ENCODE measurements at places on chromosomes 11 and 22.
A peak's percentile ranks its signal among the peaks of the same experiment; 100 is the strongest.

GRCh38 chr22:37519268-37520195, at the start of gene CARD10:
Gene CARD10, minus strand, starts transcription at chr22:37519415. Its CDS starts 215 bp downstream, at chr22:37519200.
- peak; percentile 56 for DNase-seq

GRCh38 chr11:69058511-69059270, 10.0 kb downstream of the TPCN2 start:
- no peak for DNase-seq

- DNase-seq = peak; percentile 95
Observed at GRCh38 chr22:50507421-50507990, at the start of gene LMF2. Gene LMF2, minus strand, starts transcription at chr22:50507702. Its CDS starts 27 bp downstream, at chr22:50507675.

DNA sequence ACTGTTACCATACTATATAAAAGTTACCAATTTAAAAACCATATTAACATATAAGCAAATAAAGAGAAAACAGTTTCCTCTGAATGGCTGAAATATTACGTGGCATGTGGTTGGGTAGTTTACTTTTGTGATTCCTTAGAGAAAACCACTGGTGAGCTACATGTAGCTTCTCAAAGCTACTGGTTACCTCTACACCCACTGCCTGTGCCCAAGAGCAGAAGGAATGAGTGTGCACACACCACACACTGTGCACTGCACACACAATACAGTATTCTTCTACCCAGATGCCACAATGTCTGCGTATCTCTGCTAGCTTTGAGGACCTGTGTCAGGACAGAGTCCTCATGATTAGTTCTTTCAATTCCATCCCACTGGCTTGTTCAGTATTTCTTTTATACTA, 25.5 kb upstream of the YPEL1 start:
- no peak for DNase-seq

DNA sequence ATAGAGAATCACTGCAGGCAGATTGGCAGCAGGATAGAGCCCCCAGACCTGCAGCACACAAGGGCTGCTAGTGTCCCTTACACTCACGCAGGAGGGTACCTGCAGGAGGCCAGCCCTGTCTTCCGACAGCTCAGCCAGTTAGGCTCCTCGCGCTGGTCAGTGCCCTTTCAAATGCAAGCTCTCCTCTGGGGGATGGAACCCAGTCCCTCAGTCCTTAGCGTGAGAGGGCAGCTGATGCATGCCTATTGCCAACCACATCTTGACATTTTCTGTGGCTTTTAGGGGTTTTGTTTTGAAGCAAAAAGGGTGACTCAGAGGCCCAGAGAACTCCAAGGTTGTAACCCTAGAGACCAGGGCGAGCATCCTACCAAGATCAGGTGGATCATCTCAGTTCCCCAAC, 40.0 kb downstream of the WNT11 start:
- peak; percentile 28 for DNase-seq

DNA sequence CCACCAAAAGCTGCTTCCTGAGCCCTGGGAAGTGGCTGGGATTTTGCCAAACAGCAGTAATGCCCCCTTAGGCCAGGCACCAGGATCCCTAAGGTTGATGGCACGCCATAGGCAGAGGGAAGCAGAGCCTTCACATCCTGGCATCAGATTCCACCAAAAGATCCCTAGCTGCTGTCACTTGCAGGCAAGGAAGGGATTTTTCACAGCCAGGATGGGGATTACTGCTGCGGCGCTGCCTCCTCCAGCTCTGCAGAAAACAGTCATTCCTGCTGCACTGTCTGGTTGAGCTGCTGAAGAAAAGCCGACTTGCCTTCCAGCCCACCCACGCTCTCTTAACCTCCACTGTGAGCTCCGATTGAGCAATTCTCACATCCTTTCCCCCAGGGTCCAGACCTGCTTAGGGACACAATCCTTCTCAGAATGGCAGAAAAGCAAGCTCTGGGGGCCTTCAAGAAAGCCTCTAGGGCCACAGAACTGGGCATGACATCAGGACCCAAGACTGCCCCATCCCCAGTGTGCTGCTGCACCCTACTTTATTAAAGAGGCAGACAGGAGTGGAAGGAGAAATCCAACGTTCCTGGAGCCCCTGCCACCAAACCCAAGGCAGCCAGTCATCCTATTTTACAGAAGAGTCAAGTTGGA, 19.9 kb downstream of the SYN3 start:
- DNase-seq = no peak

DNA sequence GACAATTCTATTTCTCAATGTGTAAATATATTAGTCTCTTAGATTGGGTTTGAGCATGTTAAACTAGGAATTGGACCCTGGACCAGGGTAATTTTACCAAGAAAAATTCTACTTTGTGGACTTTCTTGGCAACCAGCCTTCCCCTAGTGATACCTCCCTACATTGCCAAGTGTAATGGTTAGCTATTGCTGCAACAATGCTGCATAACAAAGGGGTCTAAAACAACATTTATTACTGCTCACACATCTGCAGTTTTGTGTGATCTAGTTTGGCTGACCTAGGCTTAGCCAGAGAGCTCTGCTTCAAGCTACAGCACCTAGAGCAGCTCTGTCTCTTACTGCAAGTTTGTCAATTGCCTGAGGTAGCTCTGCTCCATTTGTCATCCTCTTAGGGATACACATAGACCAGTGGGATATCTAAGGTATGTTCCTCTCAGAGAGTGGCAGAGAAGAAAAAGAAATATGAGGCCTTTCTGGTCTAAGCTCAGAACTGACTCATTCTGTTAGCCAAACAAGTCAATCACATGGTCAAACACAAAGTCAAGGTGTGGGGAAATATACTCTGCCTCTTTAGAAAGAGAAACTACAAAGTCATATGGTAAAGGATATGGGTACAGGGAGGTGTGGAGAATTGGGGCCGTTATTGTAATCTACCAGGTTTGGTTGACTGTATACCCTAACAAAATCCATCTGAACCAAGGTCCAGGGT, 2.0 kb upstream of the LAYN start:
- DNase-seq = peak; percentile 78

- no peak for DNase-seq
Observed at GRCh38 chr11:134822897-134823296, 410.9 kb upstream of the B3GAT1 start.

- no peak for DNase-seq
Observed at GRCh38 chr11:102513869-102514268, 16.7 kb downstream of the MMP7 start.

DNA sequence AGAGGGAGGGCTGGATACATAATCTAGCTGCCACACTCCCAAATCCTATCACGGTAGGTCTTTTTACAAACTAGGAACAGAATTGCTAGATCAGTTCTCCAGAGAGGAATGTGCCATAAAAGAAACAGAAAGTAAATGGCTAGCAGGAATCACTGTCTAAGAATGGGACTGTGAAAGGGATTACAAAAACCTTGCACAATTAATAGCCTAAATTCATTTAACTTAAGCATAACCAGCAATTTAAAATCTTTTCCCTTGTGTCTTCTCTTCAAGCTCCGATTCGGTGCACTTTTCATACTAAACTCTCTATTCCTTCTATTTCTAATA, 35.2 kb downstream of the APOL5 start:
- DNase-seq = no peak

DNA sequence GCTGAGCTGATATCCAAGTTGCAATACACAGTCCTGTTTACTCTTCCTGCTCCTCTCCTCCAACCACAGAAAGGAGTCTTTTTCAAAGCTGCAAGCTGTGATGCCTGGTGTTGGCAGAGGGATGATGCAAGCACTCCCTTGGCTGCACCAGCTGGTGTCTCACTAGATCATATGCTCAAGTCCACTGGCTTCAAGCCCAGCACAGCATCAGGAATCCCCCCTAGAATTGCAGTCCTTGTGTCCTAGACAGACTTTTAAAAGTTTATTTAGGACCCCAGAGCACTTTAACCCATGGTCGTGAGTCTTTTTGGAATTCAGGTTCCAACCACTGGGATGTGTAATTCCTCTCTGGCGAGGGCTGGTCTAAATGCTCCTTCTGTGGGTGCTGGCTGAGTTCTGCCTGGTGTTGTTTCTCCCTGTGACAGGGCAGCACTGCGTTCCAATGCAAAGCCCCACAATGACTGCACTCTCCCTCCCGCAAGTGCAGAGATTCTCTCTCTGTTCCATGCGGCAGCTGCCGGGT, 1.9 kb upstream of the HEPN1 start:
- peak; percentile 29 for DNase-seq

GRCh38 chr22:31345331-31346254, 553 bp downstream of the PATZ1 start:
- peak; percentile 88 for DNase-seq

GRCh38 chr11:28860893-28861292, 752.7 kb downstream of the METTL15 start:
- DNase-seq = peak; percentile 74

GRCh38 chr11:134538742-134539141, 126.7 kb upstream of the B3GAT1 start:
- no peak for DNase-seq

DNA sequence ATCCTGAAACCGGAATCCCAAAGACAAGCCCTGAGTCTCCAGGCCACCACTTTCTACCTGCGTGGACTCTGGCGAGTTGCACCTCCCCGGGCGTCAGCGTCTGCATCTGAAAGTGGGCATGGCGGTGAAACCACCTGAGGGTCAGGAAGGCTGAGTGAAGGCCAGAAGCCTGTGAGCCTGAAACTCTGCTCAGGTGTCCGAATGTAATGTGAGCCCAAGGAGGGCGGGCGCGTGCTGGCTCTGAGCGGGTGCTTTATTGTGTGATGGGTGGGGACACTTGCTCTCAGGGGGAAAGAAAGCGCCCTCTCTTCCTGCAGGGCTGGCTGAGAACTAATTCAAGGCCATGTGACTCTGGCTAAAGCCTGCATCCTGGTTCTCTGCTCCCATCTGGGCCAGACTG, 135.6 kb downstream of the ST3GAL4 start:
- no peak for DNase-seq
